Muscle of back (tissue), 13 donors: ENCODE measurements at places on chromosomes 2 and 18. TPM values are rescaled to one million over a fixed set of nuclear protein-coding genes. Genes with fewer than 3 reads are reported as not detected.

The POMC gene
- polyA plus RNA-seq = 1.4 TPM

The CDH7 gene
- polyA plus RNA-seq = 0.84 TPM

The SLC4A3 gene
- polyA plus RNA-seq = 7.3 TPM

The SERPINB3 gene
- not detected for polyA plus RNA-seq

The INPP5D gene
- 7.2 TPM for polyA plus RNA-seq

The IMPA2 gene
- 22.5 TPM for polyA plus RNA-seq

The KCTD18 gene
- polyA plus RNA-seq = 13.1 TPM

The IL18R1 gene
- 1.1 TPM for polyA plus RNA-seq

The SERPINB13 gene
- not detected for polyA plus RNA-seq

The FRZB gene
- 12.0 TPM for polyA plus RNA-seq

The MREG gene
- polyA plus RNA-seq = 2.3 TPM

The GALNT14 gene
- 6.0 TPM for polyA plus RNA-seq

The KATNAL2 gene
- polyA plus RNA-seq = 4.4 TPM

The GFPT1 gene
- 31.8 TPM for polyA plus RNA-seq

The NPHP1 gene
- polyA plus RNA-seq = 4.0 TPM

The DNAJC27 gene
- polyA plus RNA-seq = 6.3 TPM

The RIT2 gene
- not detected for polyA plus RNA-seq

The FOXI3 gene
- polyA plus RNA-seq = 0.07 TPM

The G6PC2 gene
- not detected for polyA plus RNA-seq

The FBXO15 gene
- polyA plus RNA-seq = 0.99 TPM
